ENCODE measurements at places on chromosomes 1 and 21.

DNA sequence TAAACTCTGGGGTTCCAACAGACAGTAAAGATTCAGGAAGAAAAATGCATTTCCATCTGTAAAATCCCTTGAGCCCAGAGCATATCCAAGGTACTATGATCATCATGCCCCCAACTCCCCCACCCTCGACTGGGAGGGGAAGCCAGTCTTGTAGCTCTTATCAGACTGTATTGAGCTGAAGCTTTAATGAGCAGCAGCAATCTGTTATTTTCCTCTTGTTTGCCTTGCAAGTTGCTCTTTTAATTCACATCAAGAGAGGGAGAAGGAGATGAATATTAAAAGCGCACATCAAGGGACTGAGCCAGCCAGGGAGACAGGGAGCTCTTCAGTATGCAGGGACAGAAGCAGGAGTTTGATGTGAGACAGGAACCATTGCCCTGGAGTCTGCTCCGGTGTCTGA lies 52.5 kb upstream of the KCNA3 start:
- no peak for DNase-seq

DNA sequence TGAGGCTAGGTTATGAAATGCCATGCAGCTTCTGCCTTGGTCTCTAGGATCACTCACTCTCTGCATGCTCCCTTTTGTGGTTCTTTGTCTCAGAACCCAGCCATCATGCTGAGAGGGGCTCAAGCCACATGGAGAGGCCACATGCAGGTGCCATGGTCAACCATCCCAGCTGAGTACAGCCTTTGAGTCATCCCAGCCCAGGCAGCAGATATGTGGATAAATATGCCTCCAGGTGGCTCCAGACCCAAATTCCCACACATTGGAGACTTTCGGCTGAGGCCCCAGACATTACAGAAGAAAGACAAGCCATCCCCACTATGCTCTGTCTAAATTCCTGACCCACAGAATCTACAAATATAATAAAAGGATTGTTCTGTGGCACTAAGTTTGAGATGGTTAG lies 102.0 kb downstream of the LHX9 start:
- DNase-seq, result no peak

GRCh38 chr1:114023377-114023776 lies 44.1 kb downstream of the OLFML3 start:
- no peak for DNase-seq

DNA sequence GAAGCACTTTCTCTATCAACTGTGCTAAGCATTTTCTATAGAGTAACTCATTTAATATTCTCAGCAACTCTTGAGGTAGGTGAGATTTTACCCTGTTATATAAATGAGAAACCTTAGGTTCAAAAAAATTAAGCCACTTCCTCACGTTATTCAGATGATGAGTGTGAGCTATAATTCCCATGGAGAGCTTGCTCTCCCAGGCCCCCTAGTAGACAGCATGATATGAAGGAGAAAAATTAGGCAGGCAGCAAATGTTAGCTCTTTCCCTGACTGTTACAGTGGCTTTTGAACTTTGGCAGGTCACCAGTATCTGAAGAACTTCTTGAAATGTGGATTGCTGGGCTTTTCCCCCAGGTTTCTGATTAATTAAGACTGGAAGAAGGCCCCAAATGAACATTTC lies 753.1 kb downstream of the NCAM2 start:
- DNase-seq, result no peak

DNA sequence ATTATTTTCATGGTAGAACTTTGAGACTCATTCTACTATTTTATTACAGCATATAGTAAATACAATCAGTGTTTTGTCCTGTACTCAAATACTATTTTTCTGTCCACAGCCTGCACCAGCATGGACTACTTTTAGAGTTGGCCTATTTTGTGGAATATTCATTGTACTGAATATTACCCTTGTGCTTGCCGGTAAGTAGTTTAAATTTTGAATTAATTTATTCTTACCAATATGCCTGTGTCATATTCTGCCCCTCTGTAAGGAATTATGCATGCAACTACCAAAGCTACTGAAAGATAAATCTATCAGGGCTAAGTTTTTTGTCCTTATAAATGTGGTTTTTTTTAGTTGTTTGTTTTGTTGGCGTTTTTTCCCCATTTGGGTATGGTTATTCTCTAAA lies 101.4 kb upstream of the KIAA1614 start:
- no peak for DNase-seq

DNA sequence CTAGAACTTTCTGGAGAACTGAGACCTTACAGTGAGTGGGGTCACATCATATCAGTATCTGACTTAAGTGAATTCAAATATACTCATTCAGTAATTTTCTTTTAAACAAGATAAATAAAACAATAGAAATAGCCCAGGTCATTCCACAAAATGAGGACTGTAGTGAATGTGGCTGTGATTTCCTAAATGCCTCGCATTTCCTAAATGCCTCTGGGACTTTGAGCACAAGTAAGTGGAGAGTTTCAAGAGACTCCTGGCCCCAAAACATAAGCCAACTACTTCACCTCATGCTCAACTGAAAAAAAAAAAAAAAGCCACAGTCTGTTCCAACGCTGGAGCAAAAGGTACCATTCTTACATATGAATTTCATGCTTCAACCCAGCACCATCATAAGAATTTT lies 81.5 kb downstream of the ZNF281 start:
- DNase-seq, result no peak

GRCh38 chr1:66563941-66564630 lies 30.1 kb downstream of the SGIP1 start:
- no peak for DNase-seq

DNA sequence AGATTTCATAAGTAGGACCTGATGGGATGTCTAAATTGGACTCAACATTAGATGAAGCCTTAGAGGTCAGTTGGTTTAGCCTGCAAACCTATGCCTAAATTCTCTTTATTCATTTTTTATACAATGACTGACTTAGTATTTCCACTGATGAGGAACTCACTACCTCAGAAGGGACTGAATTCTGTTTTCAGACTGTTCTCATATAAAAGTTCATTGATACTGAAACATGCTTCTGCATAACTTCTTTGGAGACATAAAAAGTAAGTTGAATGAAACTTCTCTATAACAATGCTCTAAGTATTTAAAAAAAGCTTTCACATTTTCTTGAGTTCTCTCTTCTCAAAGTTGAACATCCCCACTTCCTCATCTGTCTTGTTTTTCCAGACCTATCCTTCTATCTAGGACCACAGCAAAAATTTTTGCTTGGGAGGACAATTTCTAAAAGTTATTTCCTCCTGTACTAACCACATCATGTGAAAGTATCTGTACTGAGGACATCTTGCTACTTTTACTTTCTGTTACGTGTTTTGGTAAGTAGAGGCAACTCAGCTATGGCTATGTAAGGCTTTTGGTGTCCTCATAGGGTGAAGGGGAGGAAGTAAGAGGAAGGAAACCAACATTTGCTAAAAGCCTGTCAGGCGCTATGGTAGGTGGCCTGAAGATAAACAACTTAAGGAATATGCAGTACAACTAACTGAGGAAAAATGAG lies 64.1 kb downstream of the USP24 start:
- DNase-seq, result no peak

DNA sequence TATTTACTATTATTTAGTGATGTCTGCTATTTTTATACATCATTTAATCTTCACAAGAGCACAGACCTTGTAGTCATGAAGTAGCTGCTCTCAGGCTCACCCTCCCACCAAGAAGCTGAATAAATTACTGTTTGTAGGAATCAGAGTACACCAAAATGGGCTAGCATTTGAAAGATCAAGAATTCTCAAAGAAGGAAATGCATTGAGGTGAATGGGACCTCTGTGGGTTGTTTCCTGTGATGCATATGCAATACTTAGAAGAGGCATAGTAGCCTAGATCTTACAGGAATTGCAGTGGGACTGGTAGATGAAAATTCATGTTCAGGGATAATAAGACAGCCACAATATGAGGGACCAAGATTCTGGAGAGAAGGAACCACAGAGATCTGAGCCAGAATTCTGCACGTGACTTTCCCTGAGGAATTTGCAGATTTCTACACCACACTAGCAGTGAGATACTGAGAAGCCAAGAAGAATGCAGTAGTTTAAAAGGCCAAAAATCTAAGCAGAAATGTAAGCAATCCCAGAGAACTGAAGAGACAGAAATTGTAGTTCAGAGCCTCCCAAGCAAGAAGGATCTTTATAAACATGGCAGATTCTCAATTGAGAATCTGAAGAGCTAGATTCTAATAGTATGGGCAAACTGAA lies 307.0 kb downstream of the ST6GALNAC3 start:
- DNase-seq, result no peak

GRCh38 chr1:180743868-180744267 lies 112.0 kb downstream of the XPR1 start:
- no peak for DNase-seq

DNA sequence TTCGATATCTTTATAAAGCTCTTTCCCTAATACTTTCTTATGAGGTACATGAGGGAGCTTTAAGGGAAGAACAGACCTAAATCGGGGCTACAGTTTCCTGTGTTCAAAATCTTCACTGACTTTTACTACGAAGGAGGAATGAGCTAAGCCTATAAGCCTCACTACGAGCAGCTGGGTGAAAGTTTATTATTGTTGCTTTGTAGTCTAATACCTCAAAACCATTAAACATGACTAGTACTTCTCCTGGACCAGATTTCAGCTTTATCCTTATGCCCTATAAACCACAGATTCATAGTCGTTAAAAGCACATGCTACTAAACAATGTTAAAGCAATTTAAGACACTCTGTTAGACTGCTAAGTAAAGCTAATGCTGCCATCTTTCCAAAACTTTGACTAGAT lies 30.2 kb downstream of the NDC1 start:
- DNase-seq, result no peak

DNA sequence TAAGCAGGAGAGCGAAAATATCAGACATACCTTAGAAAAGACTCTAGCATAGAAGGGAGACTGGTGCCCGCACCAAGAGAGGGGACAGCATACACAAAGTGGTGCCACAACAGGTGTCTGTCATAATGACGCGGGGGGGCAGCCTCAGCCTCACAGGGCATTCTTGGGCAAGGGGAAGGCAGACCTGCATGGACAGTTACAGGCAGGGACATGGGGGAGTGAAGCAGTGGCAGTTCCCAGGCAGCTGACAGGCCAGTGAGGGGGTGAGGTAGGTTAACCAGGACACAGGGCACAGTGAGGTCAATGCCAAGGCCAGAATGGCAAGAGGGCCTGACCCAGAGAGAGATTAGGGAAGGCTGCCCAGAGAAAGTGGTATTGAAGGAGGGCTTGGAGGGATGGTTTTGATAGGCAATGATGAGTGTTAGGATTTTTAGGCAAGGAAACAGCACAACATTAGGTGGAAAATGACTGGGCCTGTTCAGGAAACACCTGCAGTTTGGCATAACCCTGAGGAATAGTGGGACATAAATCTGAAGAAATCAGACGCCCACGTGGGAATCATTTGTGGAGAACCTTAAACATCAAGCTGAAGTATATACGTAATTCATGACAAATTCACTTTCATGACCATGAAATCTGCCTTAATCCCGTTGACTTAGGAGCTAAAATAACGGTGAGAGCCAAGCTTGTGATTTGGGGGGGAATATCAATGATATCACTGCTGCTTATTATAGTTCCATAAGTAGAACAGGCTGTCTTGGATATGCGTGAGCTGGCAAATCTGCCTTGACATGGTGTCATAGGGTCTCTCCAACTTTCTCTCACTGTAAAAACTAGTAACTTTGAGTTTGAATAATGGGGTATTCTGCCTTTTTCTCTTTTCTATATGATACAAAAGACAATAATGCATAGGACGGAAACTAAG lies 8.9 kb downstream of the PTPN14 start:
- DNase-seq, result no peak

GRCh38 chr1:201276891-201277290 lies 6.4 kb upstream of the PKP1 start:
- no peak for DNase-seq

GRCh38 chr1:76939050-76939816 lies 72.0 kb downstream of the ST6GALNAC5 start:
- DNase-seq, result no peak

GRCh38 chr1:57824535-57824934 lies 400.7 kb upstream of the DAB1 start:
- DNase-seq, result no peak

- DNase-seq, result no peak
Observed at GRCh38 chr1:84700070-84700469, 9.8 kb upstream of the SSX2IP start.

GRCh38 chr1:118928739-118929554 lies 59.2 kb downstream of the TBX15 start:
- no peak for DNase-seq

DNA sequence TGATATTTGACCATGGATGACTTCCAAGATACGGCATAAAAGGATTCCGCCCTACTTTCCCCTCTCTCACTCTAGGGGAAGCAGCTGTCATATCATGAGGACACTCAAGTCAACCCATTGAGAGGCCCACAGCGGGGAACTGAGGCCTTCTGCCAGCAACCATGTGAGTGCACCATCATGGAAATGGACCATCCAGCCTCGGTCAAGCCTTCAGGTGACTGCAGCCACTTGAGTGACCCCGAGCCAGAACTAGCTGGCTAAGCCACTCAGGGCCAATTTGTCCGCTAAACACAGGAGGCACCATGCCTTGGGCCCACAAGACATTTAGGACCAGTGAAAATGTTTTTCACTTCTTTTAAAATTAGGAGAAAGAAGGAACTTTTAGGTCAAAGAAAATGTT lies 11.1 kb upstream of the GJB5 start:
- DNase-seq, result no peak

DNA sequence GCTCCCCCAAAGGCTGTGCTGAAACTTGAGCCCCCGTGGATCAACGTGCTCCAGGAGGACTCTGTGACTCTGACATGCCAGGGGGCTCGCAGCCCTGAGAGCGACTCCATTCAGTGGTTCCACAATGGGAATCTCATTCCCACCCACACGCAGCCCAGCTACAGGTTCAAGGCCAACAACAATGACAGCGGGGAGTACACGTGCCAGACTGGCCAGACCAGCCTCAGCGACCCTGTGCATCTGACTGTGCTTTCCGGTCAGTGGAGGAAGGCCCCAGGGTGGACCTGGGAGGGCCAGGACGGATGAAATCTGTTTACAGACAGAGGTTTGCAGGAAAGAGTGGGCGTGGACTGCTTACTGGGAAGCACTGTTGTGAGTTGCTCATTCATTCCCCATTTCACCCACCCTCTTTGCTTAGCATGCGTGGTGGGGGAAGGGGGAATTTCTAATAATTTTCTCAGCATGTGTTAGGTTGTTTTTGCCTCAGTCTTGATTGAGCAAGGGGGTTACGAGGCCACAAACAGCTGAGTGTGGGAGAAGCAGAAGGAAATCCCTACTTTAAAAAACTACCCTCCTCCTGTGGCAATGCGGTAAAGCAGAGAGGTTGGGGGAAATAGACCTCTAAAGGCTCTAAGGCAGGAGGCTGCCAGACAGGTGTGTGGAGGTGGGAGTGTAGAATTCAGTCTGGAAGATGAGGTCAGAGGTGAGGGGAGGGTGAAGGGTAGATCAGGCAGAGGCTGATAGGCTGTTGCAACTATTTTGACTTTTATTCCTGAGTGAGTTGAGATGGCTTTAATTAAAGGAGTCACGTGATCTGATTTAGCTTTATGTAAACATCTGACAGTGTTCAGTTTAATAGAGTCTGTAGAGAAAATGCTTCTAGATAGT lies 1.3 kb downstream of the FCGR2A start:
- no peak for DNase-seq

Data from left forelimb (tissue), 1 donor.